ENCODE measurements at places on chromosomes 4 and X. TPM values are rescaled to one million over a fixed set of nuclear protein-coding genes. Genes with fewer than 3 reads are reported as not detected.
A peak's percentile ranks its signal among the peaks of the same experiment; 100 is the strongest.

GRCh38 chrX:153539171-153539978, 21.9 kb downstream of the ATP2B3 start:
- no peak overlapping the region for H3K27ac ChIP-seq
- no peaks in the 10 kb centered on the region for H3K4me1 ChIP-seq
- H3K27me3 ChIP-seq = no peaks in the 10 kb centered on the region
- DNase-seq = peak; percentile 32
- H3K4me3 ChIP-seq = no peak overlapping the region
- no peaks in the 10 kb centered on the region for H3K36me3 ChIP-seq

DNA sequence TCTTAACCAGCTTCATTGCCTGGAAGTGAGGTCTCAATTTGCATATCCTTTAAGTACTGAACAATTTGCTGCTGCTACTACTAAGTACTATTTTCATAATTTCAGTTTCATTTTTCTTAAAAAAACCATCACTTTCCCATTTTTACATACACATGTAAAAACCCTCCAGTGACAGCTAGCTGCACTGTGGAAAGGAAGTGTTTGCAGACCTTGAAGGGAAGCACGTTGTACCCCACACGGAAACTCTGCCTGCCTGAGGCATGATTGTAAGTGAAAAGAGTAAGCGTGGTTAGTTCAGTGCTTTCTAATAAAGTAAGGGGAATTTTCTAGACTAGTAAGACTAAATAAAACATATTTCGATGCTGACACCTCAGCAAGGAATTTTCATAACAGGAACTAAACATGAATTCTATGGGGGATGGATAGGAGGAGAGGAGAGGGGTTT, 103.6 kb downstream of the RAPGEF2 start:
- no peaks in the 10 kb centered on the region for H3K27me3 ChIP-seq
- H3K36me3 ChIP-seq = no peaks in the 10 kb centered on the region
- peaks cover 10% of the 10 kb centered on the region for H3K4me1 ChIP-seq
- no peak overlapping the region for H3K4me3 ChIP-seq

GRCh38 chrX:2958199-2958598, 29.1 kb upstream of the ARSD start:
- H3K4me3 ChIP-seq = no peak overlapping the region

GRCh38 chrX:14010566-14010965, 19.1 kb downstream of the GEMIN8 start:
- H3K4me1 ChIP-seq = no peaks in the 10 kb centered on the region
- no peaks in the 10 kb centered on the region for H3K27me3 ChIP-seq
- no peak overlapping the region for H3K27ac ChIP-seq

Gene CCSER1
- 11.9 TPM for total RNA-seq

Gene UGT2B17
- total RNA-seq = not detected

GRCh38 chr4:17623451-17624001, 9.1 kb downstream of the MED28 start:
- no peak overlapping the region for H3K4me3 ChIP-seq
- H3K36me3 ChIP-seq = peaks cover 9% of the 10 kb centered on the region
- H3K27me3 ChIP-seq = no peaks in the 10 kb centered on the region
- no peaks in the 10 kb centered on the region for H3K4me1 ChIP-seq
- no peak for DNase-seq

Gene GPR119
- not detected for total RNA-seq

Gene FGA
- 0.68 TPM for total RNA-seq

- no peaks in the 10 kb centered on the region for H3K4me1 ChIP-seq
- H3K27ac ChIP-seq = no peak overlapping the region
- no peaks in the 10 kb centered on the region for H3K36me3 ChIP-seq
- DNase-seq = no peak
These were observed 24.5 kb upstream of the TSR2 start for GRCh38 chrX:54415534-54416350.

GRCh38 chrX:134603806-134604700, 54.2 kb downstream of the PLAC1 start:
- H3K4me1 ChIP-seq = no peaks in the 10 kb centered on the region
- no peaks in the 10 kb centered on the region for H3K36me3 ChIP-seq
- DNase-seq = no peak

Gene FGF2
- 4.8 TPM for total RNA-seq

- no peaks in the 10 kb centered on the region for H3K36me3 ChIP-seq
- no peaks in the 10 kb centered on the region for H3K4me1 ChIP-seq
- no peak for DNase-seq
- H3K4me3 ChIP-seq = no peak overlapping the region
- no peak overlapping the region for H3K27ac ChIP-seq
These were observed 557.0 kb upstream of the GNPDA2 start for GRCh38 chr4:45283352-45283751.

Gene DRP2
- 1.9 TPM for total RNA-seq

DNA sequence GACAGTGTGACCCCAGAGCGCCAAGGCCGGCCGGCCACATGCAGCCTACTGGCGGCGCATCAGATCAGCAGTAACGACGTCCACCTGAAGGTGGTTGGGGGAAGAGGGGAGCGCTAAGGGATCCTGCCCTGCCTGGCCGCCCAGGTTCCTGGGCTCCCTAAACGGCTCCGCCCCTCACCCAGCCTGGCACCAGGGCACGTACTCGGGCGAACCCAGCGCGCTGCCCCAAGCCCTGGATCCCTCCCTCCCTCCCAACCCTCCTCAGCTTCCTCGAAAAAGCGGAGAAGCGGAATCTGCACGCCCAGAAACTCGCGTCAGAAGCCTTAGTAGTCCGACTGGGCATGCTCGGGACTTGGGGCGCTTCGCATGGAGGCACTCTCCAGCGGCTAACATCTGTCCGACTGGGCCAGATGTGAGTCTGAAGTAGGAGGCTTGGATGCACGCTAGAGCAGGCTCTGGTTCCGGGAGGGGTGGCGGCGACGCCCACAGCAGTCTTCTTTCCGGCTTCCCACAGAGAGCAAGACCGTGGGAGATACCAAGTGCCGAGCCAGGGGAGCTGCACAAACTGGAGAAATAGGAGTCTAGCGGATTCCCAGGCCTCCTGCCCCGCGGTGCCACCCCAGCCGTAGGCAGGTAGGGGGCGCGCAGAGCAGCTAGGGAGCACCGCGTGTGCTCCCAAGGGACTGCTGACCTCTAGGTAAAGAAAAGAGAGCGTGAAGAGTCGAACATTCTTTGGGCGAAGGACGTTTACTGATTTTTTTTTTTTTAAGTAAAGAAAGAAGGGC, 114.3 kb upstream of the TEX13C start:
- H3K27ac ChIP-seq = peak overlapping the region; percentile 36
- H3K36me3 ChIP-seq = no peaks in the 10 kb centered on the region
- peak overlapping the region; percentile 42 for H3K4me3 ChIP-seq
- no peaks in the 10 kb centered on the region for H3K27me3 ChIP-seq
- DNase-seq = peak; percentile 16

- no peaks in the 10 kb centered on the region for H3K4me1 ChIP-seq
- no peak for DNase-seq
- no peak overlapping the region for H3K4me3 ChIP-seq
- no peaks in the 10 kb centered on the region for H3K36me3 ChIP-seq
These were observed 8.0 kb downstream of the NIPAL1 start for GRCh38 chr4:48024522-48024921.

GRCh38 chr4:105147553-105148161, 981 bp downstream of the TET2 start:
- no peaks in the 10 kb centered on the region for H3K36me3 ChIP-seq
- peak; percentile 46 for DNase-seq
- no peaks in the 10 kb centered on the region for H3K27me3 ChIP-seq
- peak overlapping the region; percentile 76 for H3K4me3 ChIP-seq

Gene XAGE2
- total RNA-seq = not detected

DNA sequence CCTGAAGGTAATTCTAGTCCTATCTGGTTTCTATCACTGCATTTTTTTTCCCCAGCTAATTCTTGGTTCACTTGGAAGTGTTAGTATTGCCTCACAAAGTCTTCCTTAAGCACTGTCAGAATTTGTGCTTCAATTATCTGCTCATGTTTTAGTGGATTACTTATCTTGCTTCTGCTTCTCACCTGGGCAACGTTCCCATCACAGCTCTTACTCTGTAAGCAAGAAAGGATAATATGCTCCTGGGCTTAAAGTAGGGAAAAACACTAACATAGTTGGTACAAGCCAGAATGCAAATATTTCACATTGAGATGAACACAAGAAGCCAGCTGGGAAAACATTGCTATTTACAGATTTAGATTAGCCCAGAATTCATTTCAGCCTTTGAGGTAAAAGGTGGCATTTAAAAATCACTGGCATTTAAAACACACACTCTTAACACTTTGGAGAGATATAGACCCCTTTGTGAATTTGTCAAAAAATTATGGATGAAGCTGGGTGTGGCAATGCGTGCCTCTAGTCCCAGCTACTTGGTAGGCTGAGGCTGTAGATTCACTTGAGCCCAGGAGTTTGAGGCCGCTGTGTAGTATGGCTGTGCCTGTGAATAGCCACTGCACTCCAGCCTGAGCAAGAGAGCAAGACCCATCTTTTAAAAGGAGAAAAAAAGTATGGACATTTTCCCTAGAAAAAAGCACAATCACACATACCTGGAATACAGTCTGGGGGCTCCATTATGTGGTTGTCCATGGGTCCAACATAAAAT, 6.6 kb upstream of the PTPN13 start:
- H3K27ac ChIP-seq = peak overlapping the region; percentile 10
- H3K27me3 ChIP-seq = no peaks in the 10 kb centered on the region
- H3K36me3 ChIP-seq = no peaks in the 10 kb centered on the region
- H3K4me3 ChIP-seq = no peak overlapping the region
- peak; percentile 52 for DNase-seq

- no peaks in the 10 kb centered on the region for H3K27me3 ChIP-seq
- no peak overlapping the region for H3K27ac ChIP-seq
- no peaks in the 10 kb centered on the region for H3K4me1 ChIP-seq
- H3K4me3 ChIP-seq = no peak overlapping the region
These were observed 65.3 kb downstream of the PDGFC start for GRCh38 chr4:156906325-156906724.

Gene ETDB
- total RNA-seq = not detected

DNA sequence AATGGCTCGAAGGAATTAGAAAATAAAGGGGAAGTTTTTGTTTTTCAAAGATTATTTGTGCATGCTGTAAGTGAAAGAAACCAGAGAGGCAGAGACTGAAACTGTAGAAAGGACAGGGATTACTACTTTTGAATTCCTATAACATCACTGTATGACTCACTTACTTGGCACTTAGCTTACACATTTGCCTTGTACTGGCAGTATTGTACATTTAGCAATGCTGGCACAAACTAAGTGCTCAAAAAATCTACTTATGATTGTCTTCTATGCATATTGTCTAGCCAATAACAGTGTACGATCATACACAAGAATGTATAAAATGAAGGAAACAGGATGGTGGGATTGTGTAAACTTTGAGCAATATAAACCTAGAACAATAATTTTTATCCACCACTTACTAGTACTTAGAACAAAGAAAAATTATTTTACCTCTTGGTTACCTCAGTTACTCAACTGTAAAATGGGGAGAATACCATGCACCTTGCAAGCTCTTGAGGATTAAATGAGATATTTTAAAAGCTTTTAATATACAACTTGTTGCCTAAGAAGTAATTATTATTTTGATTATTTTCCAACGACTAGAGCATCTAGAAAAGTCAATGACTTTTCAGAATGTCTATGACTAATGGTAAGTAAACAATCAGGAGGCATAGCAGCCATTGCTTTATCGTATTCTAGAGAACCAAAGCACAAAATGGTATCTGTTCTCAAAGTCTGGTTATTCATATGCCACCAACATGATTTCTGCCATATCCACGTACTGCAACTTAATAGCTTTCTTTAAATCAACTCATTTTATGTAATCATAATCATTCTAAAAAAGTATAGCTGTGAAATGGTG, 4.7 kb downstream of the FAM120C start:
- DNase-seq = no peak
- H3K27me3 ChIP-seq = no peaks in the 10 kb centered on the region
- H3K27ac ChIP-seq = no peak overlapping the region
- H3K4me1 ChIP-seq = no peaks in the 10 kb centered on the region
- no peak overlapping the region for H3K4me3 ChIP-seq

GRCh38 chrX:71917621-71918343, 7.1 kb downstream of the NHSL2 start:
- H3K36me3 ChIP-seq = no peaks in the 10 kb centered on the region
- DNase-seq = no peak
- no peaks in the 10 kb centered on the region for H3K4me1 ChIP-seq
- H3K27ac ChIP-seq = no peak overlapping the region
- H3K4me3 ChIP-seq = no peak overlapping the region

- no peak overlapping the region for H3K4me3 ChIP-seq
- H3K4me1 ChIP-seq = no peaks in the 10 kb centered on the region
- no peak overlapping the region for H3K27ac ChIP-seq
These were observed 59.5 kb upstream of the PPP2R3B start for GRCh38 chrX:446245-446644.

Gene BMX
- total RNA-seq = 1.2 TPM

Gene NOP14
- 17.8 TPM for total RNA-seq

DNA sequence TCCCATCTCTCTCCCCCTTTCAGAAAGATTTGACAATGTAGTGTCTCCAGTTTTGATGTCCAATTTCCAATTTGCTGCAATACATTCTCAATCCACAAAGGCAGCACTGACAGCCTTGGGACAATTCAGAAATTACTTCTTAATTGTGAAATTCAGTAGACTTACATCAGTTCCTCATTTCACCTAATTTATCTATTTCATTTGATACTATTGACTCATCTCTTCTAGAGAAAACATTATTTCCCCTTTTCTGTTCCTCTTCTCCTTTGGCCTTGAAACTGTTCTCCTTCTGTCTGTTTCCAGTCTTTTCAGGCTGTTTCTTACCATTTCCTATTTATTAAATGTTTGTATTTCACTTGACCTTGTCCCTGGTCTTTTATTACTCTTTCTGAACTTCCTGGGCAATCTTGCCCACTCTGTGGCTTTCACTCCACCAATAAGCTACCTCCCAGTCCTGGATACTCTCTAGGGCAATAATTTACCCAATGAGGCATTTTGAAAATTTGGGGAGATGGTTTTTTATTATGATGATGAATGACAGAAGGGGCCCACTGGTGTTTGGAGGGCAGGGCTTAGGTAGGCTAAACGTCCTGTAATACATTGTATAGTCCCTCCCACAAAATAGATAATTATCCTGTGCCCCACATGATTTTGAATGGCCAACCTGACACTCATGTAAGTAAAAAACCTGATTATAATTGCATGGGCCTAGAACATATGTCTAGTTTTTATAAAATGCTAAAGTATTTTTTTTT, 498.0 kb upstream of the BOD1L1 start:
- H3K27me3 ChIP-seq = no peaks in the 10 kb centered on the region
- no peaks in the 10 kb centered on the region for H3K36me3 ChIP-seq
- no peak for DNase-seq
- no peaks in the 10 kb centered on the region for H3K4me1 ChIP-seq
- H3K4me3 ChIP-seq = no peak overlapping the region
- no peak overlapping the region for H3K27ac ChIP-seq

Gene GRPR
- not detected for total RNA-seq

- H3K36me3 ChIP-seq = no peaks in the 10 kb centered on the region
- no peak overlapping the region for H3K4me3 ChIP-seq
- no peak for DNase-seq
- H3K27me3 ChIP-seq = no peaks in the 10 kb centered on the region
These were observed 49.5 kb upstream of the SLC25A4 start for GRCh38 chr4:185093603-185094002.

GRCh38 chr4:92514627-92515026, 210.9 kb downstream of the GRID2 start:
- H3K36me3 ChIP-seq = no peaks in the 10 kb centered on the region
- no peak for DNase-seq

Measured in prostate gland (tissue), 2 donors.